ENCODE measurements at places on chromosomes 2 and 18. TPM values are rescaled to one million over a fixed set of nuclear protein-coding genes. Genes with fewer than 3 reads are reported as not detected.

Gene DCDC2C
- total RNA-seq, result not detected

Gene LONRF2
- not detected for total RNA-seq

Gene KRTCAP3
- not detected for total RNA-seq

Gene LOXHD1
- not detected for total RNA-seq

Gene HOXD9
- not detected for total RNA-seq

Gene ALS2
- total RNA-seq, result 33.0 TPM

Gene TAF1B
- 39.7 TPM for total RNA-seq

Gene C2orf78
- total RNA-seq, result not detected

Gene GMPPA
- total RNA-seq, result 67.1 TPM

Gene IL36B
- not detected for total RNA-seq

Gene ELOA2
- not detected for total RNA-seq

Gene SP9
- total RNA-seq, result not detected

Gene SLC8A1
- total RNA-seq, result 25.4 TPM

Gene ARHGEF33
- total RNA-seq, result 0.15 TPM

Gene PJVK
- 0.60 TPM for total RNA-seq

Gene CDH2
- total RNA-seq, result 337 TPM

Gene COLEC11
- 1.1 TPM for total RNA-seq

Gene XDH
- total RNA-seq, result 0.12 TPM

Gene YWHAQ
- total RNA-seq, result 254 TPM

Gene FNDC4
- total RNA-seq, result 31.8 TPM

Gene GALNT3
- total RNA-seq, result 0.08 TPM

Gene TXNDC9
- 41.6 TPM for total RNA-seq

Gene ALK
- total RNA-seq, result under 0.01 TPM

Gene DNAH7
- 0.53 TPM for total RNA-seq

Gene VWC2L
- not detected for total RNA-seq

Gene RNF25
- 30.5 TPM for total RNA-seq

Gene GKN2
- not detected for total RNA-seq

Gene IL1RL1
- 2.0 TPM for total RNA-seq

Gene ITGB6
- 0.15 TPM for total RNA-seq

Gene HOXD10
- not detected for total RNA-seq

Gene CRYGC
- total RNA-seq, result not detected
